ENCODE measurements at places on chromosomes 2 and 18.

DNA sequence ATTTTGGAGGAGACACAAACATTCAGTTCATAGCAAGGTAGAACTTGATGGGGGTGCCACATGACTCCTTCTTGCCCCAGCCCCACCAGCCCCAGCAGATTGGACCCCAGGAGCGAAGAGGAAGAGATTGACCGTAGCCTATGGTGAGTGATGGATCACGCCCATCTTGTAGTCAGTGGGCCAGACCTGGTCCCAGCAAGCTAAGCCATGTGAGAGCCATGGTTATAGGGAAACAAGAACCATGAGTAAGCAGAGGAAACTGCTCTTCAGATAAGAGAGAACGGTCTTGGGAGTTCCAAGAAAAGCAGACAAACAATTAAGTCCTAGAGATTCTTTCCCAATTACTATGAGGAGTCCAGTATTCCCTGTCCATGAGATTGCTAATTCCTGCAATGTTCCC lies 4.6 kb upstream of the TCF4 start:
- DNase-seq: no peak

DNA sequence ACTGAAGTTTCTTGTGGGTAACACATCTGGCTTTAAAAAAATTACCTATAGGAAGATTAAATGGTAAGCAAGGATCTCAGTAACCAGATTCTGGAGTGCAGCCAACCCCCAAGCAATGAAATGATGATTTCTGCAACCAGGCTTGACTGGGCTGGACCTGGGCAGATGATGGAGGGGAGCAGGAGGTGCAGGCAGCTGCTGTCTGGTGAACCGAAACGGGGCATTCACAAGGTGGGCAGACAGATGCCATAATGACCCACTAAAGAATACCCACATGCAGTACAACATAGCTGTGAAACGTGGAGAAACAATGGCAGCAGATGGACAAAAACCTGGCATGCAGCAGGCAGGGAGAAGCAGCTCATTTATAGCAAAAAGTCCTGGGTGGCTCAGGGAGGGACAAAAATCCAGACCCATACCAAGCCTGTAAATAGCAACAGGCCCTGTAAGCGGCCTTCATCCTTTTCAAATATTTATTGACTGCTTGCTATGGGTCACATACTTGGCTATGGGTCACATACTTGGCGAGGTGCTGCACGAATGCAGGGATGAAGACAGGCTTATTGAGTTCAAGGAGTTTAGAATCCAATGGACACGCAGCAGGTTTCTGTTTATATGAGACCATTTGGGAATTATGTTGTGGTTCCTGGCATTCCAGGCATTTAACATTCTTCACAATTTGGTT lies 244.7 kb downstream of the HRH4 start:
- DNase-seq: no peak

GRCh38 chr2:100107906-100108647 lies 34.3 kb downstream of the AFF3 start:
- DNase-seq: no peak

- no peak for DNase-seq
These were observed 475.4 kb downstream of the PARD3B start for GRCh38 chr2:205020673-205021072.

- no peak for DNase-seq
These were observed 10.1 kb downstream of the BCL2 start for GRCh38 chr18:63309422-63309821.

DNA sequence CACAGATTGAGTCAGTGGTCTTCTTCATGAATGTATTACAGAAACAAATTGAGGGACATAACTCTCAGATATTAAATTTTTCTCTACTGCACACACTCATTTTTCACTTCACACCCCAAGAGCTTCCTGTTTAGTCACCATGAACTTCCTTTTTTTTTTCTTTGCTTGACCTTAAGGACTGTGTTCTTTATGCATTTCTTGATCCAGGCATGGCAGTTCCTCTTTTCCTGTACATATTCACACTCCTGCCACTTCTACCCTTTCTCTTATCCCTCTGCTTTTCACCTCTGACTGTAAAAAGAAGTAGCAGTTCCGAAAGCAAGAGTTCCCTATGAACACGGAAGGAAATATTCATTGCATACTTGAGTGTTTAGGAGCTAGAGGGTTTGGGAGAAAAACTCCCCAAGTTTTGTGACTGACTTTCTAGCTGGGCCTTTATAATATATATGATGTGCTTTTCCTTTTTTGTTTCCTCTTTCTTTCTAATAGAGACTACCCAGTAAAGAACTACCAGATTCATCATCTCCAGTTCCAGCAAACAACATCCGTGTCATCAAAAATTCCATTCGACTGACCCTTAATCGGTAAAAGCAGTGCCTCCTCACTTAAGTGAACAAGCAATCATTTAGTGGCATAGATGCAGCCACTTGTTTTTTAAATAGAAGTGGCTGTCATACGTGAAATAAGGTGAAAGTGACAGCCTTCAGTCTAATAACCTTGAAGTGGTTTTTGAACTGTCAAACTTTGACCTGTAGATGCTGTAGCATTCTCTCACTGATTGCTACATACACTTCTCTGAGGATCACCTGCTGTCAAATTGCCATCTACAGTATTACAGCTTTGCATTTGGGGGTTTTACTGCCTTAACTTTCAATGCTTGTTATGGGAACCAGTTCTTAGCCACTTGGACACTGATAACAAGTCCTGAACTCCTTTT lies 40.8 kb downstream of the PAPOLG start:
- no peak for DNase-seq

DNA sequence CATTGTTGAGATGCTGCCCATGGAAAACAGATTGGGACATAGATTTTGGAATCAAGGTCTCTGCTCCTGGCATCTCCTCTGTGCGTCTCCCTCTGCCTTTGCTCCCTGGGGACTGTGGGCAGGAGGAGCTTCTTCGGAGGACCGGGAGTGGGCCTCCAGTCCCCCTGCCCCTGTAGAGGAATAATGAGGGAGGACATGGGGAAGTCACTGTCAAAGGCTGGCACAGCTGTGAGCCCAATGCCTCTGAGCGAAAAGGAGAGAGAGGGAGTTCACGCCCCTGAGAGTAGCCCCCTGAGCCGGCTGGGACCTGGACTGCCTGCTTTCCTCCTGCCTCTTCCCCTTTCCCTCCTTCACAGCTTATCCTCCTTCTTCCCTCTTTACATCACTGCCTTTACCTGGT lies 195.0 kb downstream of the LOXHD1 start:
- peak; percentile 62 for DNase-seq

GRCh38 chr2:118847762-118848172 lies 319 bp upstream of the EN1 start:
- no peak for DNase-seq

GRCh38 chr2:237101118-237101979 lies 15.7 kb downstream of the COPS8 start:
- no peak for DNase-seq

DNA sequence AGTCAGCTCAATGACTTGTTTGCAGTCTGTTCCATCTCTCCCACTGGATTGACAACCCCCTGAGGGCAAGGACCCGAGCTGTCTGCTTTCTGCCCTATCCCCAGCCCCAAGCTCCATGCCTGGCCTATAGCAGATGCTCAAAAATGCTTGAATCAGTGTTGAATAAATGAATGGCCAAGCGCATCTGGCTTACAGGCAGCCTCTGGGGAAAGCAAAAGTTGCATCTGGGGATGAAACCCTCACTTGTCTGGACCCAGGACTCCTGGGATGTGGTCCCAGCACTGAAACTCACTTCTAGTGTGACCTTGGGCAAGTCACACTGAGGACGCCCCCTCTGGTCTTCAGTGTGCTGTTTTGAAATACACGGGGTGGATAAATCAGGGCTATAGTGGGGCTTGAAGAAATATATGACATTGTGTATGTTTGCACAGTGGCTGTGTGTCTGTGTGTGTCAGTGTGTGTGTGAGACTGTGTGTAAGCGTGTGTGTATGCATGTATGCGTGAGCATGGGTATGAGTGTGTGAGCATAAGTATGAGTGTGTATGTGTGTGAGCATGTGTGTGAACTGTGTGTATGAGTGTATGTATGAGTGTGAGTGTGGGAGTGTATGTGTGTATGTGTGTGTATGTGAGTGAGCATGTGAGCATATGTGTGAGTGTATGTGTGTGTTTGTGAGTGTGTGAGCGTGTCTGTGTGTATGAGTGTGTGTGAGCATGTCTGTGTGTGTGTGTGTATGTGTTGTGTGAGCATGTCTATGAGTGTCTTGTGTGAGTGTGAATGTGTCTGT lies 27.8 kb upstream of the TNS1 start:
- DNase-seq: peak; percentile 1

GRCh38 chr18:71249791-71250190 lies 960.9 kb downstream of the SOCS6 start:
- no peak for DNase-seq

DNA sequence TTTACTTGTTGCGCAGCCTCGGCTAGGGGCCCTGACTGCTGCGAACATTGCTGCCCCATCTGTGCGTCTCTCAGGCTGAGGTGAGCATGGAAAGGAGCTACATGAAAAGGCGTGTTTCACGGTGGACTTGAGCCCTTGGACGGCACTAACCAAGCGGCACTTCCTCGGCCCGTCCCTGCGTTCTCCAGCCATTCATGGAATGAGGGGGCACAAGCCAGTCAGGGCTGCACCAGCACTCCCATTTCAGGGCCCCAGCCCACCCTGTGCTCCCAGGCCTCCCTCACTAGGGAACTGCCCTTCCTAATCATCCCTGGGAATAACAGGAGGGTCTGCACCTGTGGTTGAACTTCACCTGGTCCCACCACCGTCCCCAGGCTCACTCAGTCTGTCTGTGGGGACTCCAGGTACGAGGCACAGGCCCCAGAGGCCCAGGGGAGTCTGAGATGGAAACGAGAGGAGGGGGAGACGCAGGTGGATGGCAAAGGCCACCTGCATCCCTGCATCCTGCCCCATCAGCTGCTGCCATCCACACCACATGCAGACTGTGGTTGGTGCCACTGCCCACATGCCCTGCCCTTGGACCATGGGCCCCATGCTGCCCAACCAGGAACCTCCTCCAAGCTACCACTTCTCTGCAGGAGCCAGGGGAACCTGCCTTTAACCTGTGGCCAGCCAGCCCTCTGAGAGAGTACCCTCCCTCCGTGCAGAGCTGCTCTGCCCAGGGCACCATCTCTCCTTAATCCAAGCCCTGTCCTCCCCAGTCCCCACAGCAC lies 99.7 kb downstream of the EIPR1 start:
- no peak for DNase-seq

DNA sequence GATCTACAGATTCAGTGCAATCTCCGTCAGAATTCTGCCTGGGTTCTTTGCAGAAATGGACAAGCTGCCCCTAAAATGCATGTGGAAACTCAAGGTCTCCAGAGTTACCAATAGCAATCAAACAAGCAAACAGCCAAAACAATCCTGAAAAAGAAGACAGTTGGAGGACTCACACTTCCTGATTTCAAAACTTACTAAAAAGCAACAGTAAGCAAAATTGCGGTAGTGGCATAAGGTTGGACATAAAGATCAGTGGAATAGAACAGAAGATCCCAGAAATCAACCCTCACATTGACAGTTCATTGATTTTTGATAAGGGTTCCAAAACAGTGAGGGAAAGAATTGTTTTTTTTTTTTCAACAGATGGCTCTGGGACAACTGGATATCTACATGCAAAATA lies 59.7 kb downstream of the NPPC start:
- no peak for DNase-seq

DNA sequence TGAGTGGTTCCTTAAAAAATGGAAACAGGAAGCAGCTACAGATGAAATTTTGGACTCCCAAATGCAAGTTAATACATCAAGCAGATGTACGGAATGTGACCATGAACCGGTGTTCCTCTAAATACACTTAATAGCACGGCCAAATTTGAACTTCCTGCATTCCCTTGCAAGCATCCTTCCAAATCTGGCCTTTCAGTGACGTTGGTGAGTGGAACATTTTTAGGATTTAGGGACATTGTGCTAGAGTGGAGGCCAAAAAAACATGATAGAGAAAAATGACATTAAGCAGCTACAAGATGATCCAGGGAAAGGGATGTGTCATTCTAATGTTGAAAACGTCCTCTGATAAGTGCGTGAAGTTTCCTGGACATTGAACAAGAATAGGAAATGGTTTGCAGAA lies 62.1 kb downstream of the CTAGE1 start:
- DNase-seq: no peak

DNA sequence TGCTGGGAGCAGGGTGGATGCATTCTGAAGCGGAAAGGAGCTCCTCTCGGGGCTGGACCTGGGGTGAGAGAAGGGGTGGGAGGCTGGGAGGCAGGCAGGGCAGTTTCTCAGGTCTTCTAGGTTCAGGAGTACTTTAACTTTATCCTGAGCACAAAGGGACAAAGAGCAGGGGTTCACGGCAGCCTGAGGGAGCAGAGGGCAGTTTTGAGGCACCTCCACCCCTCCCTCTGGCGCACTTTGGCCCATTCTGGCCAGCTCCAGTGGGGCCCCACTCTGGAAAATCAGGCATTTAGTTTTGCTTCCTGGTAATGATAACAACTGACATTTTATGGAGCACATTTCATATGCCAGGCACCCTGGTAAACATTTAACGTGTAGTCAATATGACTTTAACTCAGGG lies 14.3 kb downstream of the B3GNT7 start:
- DNase-seq: no peak

DNA sequence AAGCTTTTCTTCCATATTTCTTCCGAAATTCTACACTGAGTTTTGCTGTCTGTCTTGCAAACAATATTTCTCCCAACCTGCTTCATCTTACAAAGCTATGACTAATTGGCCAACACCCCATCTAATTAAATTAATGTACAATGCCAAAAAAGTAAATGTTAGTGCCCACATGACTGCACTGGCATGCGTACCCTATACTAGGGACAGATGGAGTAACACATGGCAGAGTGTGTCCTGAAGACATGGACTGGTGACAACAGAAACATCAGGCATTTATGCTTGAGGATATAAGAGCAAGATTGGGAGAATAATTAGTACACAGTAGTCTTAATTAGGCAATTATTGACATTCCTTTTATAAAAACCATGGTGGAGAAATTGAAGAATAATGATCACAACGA lies 66.8 kb downstream of the MREG start:
- no peak for DNase-seq

GRCh38 chr2:3650140-3650920 lies 7.7 kb upstream of the ALLC start:
- no peak for DNase-seq

DNA sequence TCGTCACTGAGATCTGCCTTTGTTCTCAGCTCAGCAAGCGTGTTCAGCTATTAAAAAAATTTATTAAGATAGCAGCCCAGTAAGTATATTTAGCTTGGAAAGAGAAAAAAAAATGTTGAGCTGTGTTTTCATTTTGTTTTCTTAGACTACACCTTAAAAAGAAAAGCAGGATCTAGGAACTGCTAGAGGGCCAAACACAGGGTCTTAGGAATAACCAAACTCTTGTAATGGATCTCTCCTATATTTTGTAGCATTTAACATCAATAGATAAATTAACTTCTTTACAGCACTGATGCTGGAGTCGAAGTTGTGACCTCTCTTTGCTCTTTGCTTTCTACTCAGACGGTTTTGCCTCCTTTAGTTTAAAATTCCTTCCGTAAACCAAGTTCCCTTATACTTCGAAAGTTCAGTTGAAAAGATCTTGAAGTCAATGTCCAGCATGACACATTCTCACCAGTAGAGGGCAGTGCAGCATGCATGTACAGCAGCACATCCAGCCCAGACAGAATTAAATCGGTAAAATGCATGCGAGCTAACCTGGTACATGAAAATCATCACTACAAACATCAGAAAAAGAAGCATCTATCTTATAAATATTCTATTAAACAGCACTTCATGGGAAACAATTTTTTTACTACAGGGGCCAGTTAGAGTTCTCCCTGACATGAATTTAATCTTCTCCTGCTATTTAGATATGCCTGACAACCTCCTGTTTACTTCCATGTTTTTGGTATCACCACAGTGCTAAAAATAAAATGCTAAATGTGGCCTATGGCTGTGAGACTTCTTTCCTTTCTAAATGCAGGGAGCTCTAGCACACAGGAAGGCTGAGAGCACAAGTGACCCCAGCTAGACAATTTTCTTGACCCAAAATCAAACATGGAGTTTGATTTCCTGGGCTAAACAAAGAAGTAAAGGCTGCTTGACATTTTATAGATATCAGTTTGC lies 48.2 kb upstream of the MAP3K20 start:
- DNase-seq: peak; percentile 67
